ENCODE measurements at places on chromosomes 3 and 15. TPM values are rescaled to one million over a fixed set of nuclear protein-coding genes. Genes with fewer than 3 reads are reported as not detected.

DNA sequence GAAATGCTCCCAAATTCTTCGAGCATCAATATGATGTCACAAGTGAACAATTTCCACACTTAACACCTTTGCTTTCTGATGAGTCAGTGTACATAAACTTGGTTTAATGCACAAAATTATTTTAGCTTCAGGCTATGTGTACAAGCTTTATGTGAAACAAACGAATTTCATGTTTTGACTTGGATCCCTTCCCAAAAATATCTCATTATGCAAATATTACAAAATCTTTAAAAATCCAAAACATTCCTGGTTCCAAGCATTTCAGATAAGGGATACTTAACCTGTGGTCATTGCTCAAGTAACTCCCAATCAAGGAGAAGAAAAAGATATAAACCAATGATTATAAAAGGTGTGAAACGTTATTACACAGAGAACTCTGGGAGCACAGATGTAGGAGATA, 25.2 kb downstream of the RAB5A start:
- peak; percentile 91 for DNase-seq

SLC51B gene
- not detected for total RNA-seq

DNA sequence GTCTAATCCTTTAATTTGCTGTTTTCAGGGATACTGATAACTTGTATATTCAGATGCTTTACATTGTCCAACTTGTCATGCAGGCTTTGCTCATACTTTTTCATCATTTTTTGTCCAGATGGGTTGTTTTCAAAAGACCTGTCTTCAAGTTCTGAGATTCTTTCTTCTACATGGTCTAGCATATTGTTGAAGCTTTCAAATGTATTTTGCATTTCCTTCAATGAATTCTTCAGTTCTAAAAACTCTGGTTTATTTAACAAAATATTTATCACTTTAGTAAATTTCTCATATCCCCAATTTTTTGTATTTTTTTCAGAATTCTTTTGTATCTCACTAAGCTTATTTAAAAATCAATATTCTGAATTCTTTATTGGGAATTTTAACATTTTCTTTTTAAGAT, 388.3 kb upstream of the IL12A start:
- no peak for DNase-seq

- no peak for DNase-seq
Observed at GRCh38 chr3:135621184-135621920, 344.2 kb upstream of the PPP2R3A start.

- no peak for DNase-seq
Observed at GRCh38 chr15:25717457-25718168, 145.5 kb downstream of the ATP10A start.

ALDH1A3 gene
- 666 TPM for total RNA-seq

DNA sequence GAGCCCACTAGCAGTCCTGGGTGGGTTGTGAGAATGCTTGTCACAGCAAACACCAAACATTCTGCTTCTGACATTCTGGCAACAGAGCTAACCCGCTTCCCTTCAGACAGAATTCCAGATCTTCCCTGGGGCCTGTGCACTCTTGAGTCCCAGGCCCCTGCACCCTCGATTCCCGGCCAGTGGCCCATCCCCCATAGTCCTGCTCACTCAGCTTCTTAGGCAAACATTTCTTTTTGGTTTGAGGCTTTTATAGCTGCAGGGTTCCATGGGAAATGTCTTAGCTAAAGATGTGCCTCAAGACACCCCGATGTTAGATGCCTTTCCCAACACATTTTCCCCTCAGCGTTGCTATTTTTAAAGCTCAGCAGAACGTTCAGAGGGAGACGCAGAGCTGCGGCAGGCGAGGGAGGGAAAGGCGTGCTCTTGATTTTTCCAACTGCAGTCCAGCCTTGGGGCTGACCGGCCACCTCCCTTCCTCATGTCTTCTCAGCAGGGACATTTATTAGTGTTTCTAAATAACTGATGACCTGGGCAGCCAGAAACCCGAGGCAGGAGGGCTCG, 35.2 kb downstream of the ABTB1 start:
- no peak for DNase-seq

TNFAIP8L3 gene
- total RNA-seq, result 5.0 TPM

MAP1A gene
- 0.26 TPM for total RNA-seq

DNA sequence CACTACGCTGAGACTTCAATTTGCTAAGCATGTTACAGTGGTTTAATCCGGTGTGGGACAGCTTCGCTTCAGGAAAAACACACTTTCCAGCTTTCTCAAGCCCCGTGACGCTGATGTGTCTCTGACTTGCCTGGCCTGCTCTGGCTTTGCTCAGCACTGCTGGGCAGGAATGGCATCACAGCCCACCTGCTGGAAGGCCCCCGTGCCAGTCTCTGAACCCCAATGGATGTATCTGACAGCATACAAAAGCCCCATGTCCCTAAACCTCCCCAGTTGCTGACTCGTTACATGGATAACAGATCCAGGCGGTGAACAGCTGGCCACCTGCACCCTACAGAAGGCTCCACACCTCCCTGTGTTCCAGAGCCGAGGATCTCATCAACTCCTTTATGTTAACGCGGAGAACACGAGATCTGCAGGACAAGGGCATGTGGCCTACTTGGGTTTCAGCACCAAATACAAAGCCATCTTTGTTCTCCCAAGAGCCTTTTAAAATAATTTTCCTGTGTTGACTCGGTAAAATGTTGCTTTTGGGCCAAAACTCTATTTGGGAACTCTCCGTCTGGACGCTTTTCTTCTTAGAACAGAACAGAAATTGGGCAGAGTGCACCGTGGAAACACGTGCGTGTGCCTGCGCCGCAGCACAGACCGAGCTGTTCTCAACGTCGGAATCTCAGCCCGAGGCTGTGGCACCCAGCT, 61.4 kb downstream of the ATP10A start:
- DNase-seq, result no peak

PPM1M gene
- 2.6 TPM for total RNA-seq

GRCh38 chr3:149586871-149587270, 71.0 kb downstream of the WWTR1 start:
- DNase-seq, result peak; percentile 93

DNA sequence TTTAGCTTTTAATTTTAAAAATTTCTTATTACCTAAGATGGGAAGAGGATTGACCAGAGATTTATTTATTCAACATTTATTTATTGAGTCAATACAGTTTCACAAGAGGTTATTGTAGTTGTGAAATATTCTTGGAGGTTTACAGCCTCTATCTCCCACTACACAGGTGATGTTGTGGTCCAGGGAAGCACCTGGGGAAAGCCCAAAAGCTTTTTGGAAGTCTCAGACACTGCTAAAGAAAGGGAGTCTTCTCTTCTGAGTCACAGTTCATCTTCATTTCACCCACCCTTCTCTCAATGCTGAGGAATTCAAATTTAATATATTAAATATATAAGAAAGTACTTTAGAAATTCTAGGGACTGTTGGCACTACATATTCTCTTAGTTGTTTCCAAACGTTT, 41.8 kb downstream of the SERPINI1 start:
- DNase-seq, result no peak

DNA sequence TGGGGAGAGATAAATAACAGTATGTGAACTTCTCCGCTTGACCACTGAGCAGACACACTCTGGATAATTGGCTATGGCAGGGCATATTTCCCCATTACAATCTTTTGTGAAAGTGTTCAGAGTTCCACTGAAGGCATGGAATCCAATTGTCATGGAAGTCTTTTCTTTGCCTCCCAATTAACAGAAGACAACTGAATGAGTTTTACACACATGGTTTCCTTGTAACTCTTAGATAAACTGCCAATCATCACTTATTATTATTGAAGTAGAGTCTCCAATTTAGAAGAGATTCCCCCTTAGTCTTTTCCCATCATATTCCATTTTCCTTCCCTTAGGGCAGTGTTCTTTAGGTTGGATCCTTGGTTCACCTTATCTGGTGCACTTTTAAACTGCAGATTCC, 308.3 kb downstream of the NR2F2 start:
- no peak for DNase-seq

DNA sequence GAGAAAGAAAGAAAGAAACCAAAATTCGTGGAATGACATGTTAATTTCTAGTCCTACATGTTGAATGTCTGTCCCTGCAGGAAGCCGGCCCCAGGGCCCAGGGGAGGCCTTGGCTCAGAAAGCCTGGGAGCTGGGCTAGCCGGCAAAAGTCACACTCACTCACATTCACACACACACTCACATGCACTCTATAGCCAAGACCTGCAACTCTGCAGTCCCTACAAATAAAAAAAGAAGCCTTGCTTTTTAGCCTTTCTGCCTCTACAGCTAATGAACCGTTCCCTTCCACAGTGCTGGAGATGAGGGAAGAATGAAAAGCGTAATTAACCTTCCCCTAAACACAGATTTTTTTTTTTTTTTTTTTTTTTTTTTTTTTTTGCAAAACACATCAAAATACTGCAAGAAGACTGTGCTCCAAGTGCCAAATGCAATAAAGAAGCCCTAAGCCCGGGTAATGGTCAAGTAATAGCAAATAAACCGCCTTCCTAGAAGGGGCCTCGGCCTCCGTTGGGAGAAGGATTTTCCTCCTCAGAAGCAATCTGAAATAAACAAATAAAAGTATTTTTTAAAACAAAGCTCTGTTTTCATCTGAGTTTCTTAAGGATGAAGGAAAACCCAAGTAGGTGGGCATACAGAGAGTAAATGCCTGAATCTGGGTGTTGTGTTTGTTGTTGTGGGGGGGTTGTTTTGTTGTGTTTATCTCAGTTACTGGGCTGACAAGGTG, 4.3 kb downstream of the MECOM start:
- DNase-seq, result peak; percentile 34

GRCh38 chr15:47405365-47406162, 311.7 kb upstream of the SEMA6D start:
- no peak for DNase-seq

NDUFB5 gene
- 142 TPM for total RNA-seq

- no peak for DNase-seq
Observed at GRCh38 chr15:74468341-74469032, 7.5 kb upstream of the UBL7 start.

DNA sequence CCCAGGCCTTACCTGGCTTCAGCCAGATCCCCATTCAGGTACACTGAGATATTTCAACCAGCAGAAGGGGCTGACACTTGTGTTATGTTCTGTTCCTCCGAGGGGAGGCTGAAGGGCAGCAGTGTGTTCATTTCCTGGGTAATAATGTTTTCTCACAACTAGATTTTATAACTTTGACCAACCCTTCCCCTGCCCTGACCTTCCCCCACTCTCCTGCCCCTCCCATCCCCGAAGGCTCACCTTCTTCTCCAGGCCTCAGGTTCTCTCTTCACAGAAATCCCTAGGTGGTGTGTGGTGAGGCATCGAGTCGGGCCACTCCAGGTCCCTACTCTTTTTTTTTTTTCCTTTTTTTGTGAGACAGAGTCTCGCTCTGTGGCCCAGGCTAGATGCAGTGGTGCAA, 34.6 kb downstream of the EPHB3 start:
- no peak for DNase-seq

DUOXA2 gene
- not detected for total RNA-seq

SMCO1 gene
- total RNA-seq, result not detected

GRCh38 chr3:144003051-144003450, 31.4 kb downstream of the DIPK2A start:
- DNase-seq, result no peak

- DNase-seq, result no peak
Observed at GRCh38 chr3:59308684-59309083, 258.9 kb upstream of the CFAP20DC start.

DNA sequence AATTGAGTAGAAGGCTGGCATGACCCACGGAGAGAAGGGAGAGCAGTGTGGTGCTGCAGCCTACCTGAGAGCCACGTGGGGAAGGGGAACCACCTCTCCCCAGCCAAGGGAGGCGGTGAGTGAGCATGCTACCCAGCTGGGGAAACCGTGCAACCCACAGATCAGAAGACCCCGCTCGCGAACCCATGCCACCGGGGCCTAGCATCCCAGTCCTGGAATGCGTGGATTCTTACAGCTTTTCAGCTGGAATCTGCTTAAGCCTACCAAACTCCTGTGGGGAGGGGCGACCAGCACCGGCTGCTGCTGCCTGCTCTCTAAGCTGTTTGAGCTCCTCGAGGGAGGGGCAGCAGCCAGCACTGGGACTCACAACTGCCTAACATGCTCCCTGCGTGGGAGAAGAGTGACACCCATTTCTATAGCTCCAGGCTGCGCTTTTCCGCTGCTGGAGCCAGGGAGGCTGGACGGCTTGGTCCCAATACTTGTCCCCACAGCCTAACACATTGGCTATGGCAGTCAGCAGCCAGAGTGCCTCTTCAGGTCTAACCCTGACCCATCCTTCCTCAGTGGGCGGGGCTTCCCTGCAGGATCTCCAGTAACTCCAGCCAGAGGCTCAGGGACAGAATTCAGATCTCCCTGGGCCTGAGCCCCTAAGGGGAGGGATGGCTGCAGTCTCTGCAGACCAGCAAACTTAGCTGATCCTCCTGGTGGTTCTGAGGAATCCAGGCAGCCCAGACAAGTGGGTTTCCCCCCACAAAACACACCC, 20.0 kb upstream of the TEX55 start:
- no peak for DNase-seq

- no peak for DNase-seq
Observed at GRCh38 chr15:100663915-100664281, 61.5 kb downstream of the ASB7 start.

DNA sequence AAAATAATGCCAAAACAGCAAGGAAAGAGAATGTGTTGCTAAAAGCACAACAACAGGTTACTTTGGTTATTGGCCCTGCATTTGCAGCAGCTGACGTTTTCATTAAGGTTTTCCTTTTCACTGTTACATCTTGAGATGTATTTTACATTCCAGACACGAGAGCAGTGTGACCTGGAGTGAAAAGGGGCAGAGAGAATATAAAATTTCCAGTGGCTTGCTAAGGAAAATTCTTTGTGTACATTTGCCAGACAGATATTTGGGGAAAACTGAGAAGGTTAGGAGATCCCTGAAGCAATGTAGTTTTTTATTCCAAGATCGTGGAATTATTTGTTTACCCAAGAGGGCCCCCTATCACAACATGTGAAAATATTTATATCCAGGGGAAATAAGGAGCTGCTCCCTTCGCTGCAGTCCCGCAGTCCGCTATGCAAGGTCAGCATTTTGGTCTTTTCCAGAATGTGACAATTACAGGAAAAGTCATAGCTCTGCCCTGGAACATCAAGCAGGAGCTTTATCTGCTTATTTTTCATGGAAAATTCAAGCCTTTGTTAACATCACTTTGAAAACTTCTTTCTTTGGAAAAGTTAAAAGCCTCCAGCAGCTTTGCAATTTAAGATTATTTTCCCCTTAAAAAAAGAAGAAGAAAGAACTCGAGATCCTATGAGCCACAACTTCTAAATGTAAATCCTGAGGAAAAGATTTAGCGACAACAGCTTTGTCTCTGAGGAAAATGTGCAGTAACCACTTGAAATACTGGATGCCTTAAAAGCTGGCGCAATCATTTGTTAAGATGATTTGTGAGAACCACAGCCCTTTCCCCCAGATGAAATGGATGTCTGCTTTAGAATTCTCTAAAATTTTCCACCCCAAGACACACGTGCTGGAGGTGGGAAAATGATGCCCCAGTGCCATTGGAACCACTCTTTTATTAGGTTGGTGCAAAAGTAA, 256.4 kb upstream of the TPM1 start:
- DNase-seq, result no peak

DNA sequence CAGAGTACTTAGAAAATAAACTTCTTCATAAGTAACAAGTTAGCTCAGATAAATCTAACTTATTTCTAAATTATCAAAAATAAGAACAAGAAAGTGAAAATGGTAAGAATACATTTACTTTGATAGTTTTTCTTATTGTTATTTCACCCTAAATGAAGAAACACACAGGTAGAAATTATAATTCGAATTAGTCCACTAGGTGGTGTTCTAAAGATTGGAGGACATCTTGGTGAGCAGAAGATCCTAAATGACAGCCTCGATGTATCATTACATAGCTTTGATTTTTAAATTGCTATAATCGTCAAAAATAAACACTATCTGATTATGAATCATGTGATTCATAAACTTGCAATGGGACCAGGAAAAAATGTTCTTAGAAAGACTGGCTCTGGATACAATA, 280.8 kb upstream of the UBE2E2 start:
- peak; percentile 46 for DNase-seq

GRCh38 chr3:105356396-105356795, 10.3 kb upstream of the ALCAM start:
- DNase-seq, result no peak
